ENCODE measurements at places on chromosomes 3 and 15.

DNA sequence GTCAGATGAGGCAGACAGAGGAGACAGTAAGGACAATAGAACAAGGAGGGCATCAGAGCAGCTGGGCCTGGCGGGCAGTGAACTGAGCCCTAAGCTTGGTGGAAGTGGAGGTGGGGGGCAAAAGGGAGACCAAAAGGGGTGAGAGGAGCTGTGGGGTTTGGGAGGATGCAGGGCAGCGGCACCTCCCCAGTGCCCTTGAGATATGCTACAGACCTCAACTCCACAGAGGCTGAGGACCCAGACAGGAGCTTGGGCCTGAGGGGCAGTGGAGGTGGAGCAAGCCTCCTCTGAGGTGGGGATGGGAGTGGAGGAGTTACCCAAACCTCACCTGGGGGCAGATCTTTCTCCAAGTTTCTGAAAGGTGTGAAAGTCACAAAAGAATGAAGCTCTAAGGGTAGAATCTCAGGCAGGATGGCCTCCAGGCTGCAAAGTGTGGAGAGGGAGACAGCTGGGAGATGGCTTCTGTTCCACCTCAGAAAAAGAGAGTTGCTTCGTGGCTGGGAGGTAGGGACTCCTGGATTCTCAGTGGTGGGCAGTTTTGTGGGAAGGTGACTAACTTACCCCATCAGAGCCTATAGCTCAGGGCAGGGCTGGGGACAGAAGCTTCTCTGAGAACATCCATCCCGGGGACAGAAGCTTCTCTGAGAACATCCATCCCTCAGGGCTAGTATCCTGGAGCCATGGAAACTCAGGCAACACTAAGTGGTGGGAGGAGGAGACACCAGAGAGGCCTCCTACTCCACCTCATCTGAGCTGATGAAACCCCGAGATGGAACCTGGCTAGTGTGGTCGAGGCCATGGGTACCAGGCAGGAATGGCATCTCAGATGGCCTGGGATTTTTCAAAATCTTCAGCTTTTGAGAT lies 2.3 kb upstream of the CLK3 start:
- DNase-seq = no peak

- DNase-seq = no peak
These were observed 252.7 kb upstream of the ZPLD1 start for GRCh38 chr3:102182162-102182561.

DNA sequence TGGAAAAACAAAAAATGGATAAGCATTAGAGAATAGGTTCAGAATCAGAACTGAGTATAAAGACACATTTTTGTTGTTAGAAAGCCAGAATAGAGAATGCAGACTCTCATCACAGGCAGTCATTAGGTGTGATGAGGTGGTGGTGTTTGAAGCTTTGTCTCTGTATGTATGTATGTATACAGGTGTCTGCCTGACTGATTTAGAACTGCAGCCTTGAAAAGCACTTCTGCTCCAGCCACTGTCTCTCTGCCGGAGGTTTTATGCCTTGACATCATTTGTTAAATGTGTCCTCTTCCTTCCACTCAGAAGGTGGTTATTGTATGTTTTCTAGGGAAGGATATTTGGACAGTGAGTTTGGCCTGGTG lies 80.7 kb upstream of the ZBED2 start:
- no peak for DNase-seq

- no peak for DNase-seq
These were observed 399.9 kb downstream of the PDCD6IP start for GRCh38 chr3:34198309-34198708.

- no peak for DNase-seq
These were observed 193.3 kb downstream of the CD47 start for GRCh38 chr3:107897471-107898061.

- no peak for DNase-seq
These were observed 42.7 kb downstream of the HHLA2 start for GRCh38 chr3:108338901-108339545.

All from stimulated activated CD8-positive, alpha-beta memory T cell treated with anti-CD3 and anti-CD28 coated beads, Interleukin-7, amount 100 ng/mL, for 48 hours (primary cell).